ENCODE measurements at places on chromosomes 2 and 18. TPM values are rescaled to one million over a fixed set of nuclear protein-coding genes. Genes with fewer than 3 reads are reported as not detected.

GRCh38 chr2:55844986-55845385 is 78.6 kb downstream of the EFEMP1 start:
- no peak for DNase-seq

DNA sequence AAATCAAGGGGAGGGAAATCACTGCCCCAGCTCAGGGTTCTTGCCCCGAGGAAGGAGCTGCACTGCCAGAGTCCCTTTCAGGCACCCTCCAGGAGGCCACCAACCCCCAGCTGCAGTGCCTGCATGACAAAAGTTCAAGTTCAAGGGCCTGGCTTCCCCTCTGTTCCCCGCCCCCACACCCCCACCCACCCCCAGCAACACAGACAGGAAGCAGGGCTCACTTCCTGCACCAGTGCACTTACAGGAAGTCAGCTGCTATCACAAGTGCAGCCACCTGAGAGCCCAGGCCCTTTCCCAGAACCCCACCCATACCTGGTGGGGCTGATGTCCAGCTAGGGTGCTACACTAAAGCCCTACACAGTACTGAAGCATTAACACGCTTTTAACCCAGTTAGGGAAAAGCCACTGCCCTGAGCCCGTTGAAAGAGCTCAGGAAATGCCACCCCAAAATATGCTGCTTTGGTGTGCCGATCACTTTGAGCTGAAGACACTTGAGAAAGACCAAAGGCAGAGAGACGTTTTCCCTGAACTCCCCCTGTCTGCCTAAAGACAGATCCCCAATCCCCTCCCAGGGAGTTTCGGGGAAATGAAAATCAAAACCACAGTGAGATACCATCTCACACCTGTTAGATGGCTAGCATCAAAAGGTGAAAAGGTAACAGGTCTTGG is 109.9 kb upstream of the CAB39 start:
- DNase-seq: no peak

- DNase-seq: no peak
These were observed 480.2 kb upstream of the ACVR2A start for GRCh38 chr2:147364597-147364996.

DNA sequence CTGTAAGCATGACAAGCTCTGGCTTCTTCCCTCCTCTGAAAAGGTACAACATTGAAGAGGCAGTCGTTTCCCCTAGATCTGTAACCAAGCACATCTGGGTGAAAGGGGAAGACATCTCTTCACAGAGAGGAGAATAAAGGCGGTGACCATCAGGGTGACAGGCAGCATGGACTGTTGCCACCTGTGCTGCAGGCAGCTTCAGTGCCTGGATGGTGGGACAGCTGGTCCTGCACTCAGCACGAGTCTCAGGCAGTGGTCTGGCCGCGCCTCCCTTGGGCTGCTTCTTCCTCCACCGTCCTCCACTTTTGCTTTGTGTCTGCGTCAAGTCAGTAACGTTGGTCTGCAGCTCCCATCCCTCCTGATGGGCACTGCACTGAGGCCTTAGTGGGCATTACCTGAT is 264.4 kb downstream of the NEDD4L start:
- no peak for DNase-seq

Gene C1QL2
- total RNA-seq: not detected

Data from heart right ventricle (tissue), 16 donors.